Suppressor macrophage (primary cell): ENCODE measurements at places on chromosomes 7 and 10.

DNA sequence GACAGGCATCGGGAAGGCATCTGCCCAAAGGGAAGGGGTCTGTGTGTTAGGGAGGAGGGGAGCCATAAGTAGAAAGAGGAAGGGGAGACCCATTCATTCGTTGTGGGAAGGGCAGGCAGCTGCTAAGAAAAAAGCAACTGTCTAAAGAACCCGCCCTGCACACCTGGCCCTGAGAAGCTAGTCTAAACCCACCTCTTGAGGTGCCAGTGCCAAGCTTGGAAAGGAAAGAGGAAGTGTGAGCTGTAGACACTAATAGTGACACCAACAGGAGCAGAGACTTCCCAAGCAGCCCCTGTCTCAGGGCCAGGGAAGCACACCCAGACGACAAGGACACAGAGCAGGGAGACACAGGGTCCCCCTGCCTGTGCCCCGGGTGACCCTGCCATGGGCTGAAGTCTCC is 40.8 kb upstream of the PRSS58 start:
- DNase-seq = no peak

GRCh38 chr7:67863911-67864310 is 867.3 kb downstream of the TYW1 start:
- DNase-seq = no peak

DNA sequence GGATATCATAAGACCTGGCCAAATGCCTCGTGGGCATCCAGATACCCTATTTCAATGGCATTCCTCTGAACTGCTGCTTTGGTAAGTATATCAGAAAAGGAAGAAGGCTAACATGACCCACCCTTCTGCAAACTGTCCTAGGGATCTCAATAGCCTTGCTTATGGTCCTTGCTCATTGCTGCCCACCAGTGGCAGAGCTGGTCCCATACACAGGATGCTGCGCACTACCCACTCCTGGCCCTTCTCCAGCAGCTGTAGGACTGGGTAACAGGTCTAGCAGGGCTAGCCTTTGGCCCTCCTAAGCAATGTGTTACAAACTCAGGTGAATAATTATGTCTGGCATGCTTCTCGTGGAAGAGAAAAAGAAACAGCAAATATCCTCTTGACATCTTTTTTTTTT is 72.5 kb downstream of the C10orf90 start:
- peak; percentile 64 for DNase-seq

- DNase-seq = no peak
Observed at GRCh38 chr10:20455774-20456173, 441.3 kb downstream of the NEBL start.

DNA sequence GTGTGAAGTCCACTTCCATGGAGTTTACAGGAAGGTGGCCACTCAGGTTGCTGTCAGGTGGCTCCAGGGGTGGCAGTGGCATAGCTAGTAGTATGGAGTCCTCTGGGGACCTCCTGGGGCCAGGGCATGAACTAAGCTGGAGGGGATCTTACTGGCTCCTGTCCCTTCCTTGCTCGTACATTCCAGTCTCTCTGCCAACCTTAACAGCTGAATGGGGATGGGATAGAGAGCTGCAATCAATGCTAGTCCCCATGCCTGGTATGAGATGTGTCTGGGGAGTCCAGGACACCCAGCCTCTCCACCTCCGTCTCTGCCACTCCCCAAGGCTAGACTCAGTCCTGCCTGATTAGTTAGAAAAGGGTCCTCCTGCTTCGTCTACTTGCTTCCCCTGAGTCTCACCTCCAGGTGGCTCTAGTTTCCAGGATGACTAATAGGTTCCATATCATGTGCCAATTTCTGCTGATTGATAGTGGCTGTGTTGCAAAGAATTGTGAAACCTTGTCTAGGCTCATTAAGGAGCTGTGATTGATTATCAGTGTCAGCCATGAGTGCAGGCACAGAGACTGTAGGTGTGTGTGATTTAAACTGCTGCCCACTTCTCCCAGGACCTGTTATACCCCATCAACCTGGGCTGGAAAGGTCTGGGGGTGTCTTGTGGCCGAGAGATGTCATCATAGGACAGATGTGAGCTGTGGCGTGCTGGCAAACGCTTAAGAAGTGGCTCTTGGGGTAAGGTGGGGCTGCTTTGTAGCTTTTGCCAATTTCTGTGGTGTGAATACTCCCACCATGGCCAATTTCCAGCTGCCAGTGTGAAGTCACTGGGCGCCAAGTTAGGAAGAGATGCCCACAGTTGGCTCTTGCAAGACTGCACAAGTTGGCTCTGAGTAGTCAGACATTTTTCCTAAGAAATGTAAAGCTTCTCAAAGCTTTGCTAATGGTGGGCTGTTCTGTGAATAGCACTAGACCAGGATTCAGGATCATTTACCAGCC is 59.8 kb downstream of the COL13A1 start:
- no peak for DNase-seq

GRCh38 chr10:121598263-121599249 is at the start of gene FGFR2:
Gene FGFR2 (minus strand): TSS chr10:121598444. CDS start chr10:121593817, 4,627 bp downstream.
- no peak for DNase-seq

DNA sequence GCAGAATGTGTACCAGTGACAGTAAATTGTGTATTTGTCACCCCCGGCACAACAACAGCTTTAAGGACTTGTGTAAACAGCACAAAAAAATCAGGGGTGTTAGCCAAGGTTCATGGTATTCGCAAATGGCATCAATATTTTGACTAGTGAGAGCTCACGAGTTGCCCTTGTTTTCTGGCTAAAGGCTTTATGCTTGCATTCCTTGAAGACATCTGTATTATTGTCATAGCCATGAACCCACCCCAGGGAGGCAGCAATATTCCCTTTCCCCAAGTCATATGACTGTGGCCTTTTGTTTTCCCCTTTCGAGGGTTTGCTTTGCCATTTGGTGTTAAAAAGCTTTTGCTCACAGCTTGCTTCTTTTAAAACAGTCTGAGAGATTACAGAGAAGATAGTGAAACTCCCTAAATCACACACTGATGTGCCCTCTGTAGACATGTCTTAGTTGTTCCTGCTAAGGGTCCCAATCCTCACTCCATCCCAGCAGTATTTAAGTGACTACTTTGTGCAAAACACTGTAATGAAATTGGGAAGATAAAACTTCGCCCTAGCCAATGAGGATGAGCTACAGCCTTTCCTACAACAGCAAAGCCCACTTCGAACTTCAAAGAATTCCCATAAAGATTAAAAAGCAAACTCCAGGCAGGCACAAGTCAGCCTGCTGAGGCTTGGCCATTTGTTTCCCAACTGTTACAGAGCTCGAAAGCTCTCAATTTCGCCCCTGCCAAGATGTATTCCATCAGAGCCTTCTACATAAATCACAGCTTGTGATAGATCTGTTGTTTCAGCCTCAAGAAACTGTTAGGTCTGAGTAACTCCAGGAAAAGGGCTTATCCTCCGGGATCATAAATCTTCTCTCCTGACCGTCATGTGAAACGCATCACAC is 172.3 kb downstream of the ADAM12 start:
- DNase-seq = no peak

GRCh38 chr10:132548106-132548823 is 10.7 kb downstream of the INPP5A start:
- DNase-seq = no peak

DNA sequence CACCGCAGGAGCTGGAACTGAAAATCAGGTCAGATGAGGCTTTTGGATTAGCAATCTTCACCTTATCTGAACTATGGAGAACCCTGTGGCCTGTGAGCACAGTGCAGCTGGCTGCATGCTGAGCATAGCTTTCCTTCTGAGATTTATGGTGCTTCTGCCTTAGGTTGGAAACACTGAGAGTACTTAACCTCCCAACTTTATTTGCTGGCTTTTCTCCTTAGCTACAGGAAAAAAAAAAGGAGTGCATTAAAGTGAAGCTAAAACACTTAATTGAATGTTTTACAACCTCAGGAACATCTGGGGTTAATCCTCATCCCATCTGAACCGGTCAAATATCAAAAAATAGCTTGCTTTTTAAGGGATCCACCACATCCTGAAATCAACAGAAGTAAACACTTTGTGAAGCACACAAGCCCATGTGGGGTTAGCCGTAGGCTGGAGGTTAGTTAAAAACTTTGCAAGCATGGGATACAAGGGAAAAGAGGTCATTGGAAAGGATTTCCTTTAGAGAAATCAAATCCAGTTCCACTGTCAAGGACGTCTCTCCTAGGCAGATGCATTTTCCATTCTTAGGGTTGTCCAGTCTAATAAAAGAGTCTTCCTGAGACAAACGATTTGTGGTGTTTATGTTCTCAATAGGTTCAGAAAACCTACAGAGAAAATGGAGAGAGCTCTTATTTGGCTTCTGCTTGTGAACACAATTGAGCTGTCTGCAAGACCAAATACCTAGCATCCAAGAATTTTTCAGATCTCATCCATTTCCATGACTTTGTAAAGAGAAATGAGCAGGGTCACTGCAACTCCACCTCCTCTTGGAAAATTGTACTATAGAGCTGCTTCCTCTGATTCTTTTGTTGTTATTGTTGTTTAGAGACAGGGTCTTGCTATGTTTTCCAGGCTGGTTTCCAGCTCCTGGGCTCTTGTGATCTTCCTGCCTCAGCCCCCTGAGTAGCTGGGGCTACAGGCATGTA is 470.4 kb upstream of the IGFBP3 start:
- no peak for DNase-seq

GRCh38 chr10:44786286-44786850 is 124.8 kb upstream of the TMEM72 start:
- no peak for DNase-seq

GRCh38 chr10:88063861-88064557 is 200.6 kb downstream of the PTEN start:
- no peak for DNase-seq

- peak; percentile 28 for DNase-seq
Observed at GRCh38 chr7:156840134-156840533, 52.8 kb downstream of the LMBR1 start.

GRCh38 chr7:131188367-131189339 is 139.0 kb upstream of the MKLN1 start:
- DNase-seq = peak; percentile 94

DNA sequence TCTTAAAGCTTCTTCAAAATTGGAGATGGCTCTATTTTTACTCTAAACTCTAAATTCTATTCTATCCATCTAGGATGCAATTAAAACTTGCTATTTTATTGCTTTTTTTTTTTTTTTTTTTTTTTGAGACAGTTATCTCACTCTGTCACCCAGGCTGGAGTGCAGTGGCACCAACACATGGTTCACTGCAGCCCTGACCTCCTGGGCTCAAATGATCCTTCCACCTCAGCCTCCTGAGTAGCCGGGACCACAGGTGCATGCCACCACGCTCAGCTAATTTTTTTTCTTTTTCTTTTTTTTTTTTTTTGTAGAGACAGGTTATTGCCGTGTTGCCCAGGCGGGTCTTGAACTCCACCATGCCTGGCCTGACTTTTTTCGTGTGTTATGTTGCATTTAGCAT is 41.2 kb downstream of the DNAJC1 start:
- DNase-seq = no peak

DNA sequence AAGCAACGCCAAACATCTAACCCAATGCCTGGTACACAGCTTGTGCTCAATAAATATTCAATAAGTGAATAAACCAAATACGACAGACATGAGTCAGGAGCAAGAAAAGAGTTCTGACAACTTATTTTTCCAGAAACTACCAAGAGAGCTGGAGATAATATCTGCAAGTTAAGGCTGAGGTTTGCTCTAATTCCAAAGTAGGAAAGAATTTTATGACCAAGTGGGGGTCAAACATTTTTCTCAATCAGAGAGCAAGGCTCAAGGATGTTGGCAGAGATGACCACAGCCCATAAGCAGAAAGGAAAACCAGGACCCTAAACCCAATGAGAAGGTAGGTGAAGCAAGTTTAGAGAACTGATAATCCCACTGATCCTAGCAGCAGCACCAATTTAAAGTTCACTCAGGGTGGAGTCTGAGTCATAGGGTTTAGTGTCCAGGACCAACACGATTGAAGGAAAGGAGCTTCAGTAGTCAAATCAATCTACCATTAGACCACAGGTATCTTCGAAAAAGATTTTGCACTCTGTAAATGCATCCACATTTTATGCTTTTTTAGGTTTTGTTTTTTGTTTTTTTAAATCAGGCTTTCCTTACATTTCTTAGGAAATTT is 49.3 kb upstream of the KCNIP2 start:
- DNase-seq = no peak

GRCh38 chr7:1647961-1648672 is 22.0 kb upstream of the ELFN1 start:
- DNase-seq = no peak

- peak; percentile 82 for DNase-seq
Observed at GRCh38 chr7:134737566-134738345, 41.7 kb upstream of the CALD1 start.
